ENCODE measurements at places on chromosomes 11 and 22. TPM values are rescaled to one million over a fixed set of nuclear protein-coding genes. Genes with fewer than 3 reads are reported as not detected.

Gene SYT7
- 0.43 TPM for total RNA-seq

- no peak for DNase-seq
Measured at GRCh38 chr22:43303166-43303565, 40.0 kb downstream of the SCUBE1 start.

DNA sequence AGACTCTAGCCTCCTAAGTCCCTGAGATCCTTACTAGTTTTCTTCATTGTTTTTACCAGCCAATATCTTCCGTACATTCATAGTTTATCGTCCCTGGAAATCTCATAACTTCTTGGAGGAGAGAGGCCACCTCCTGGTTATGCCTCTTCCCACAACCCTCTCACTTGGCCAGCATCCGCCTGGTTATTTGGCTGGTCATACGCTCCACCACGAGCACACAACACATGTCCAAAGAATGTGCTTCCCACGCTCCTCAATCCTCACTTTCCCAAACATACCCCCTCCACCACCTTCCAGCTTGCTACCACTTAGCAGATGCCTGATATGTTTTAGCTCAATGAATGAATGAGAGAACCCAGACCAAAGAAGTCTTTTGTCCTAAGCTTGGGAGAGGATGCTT is 83.5 kb upstream of the EIF3D start:
- peak; percentile 82 for DNase-seq

DNA sequence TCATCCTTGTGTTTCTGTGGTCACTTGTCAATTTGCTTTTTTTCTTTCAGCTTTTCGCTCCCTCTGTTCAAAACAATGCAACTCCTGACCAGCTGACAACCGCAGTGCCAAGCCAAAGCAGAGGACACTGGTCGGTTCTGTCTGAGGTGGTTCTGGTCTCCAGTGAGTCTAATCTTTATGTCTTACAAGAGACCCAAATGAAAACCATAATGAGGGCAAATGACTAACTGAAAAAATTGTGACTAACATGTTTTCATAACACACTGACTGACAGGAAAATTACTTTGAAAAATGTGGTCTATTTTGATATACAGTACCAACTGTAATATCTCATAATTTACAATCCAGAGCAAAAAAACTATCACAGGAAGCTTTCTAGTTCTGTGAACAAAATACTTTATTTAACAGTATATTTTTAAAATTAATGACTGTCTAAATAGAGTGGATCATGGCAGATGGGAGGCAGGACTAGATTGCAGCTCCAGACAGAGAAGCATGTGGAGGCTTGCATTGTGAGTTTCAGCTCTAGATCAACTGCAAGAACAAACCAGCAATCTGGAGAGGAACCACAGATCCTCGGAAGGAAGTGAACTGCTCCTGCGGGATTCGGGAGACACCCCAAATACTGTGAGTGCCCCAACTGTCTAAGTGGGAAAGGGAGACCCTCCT is 311.8 kb downstream of the SBF2 start:
- DNase-seq, result no peak

All from fibroblast of villous mesenchyme (primary cell).